ENCODE measurements at places on chromosomes 16 and 17.

DNA sequence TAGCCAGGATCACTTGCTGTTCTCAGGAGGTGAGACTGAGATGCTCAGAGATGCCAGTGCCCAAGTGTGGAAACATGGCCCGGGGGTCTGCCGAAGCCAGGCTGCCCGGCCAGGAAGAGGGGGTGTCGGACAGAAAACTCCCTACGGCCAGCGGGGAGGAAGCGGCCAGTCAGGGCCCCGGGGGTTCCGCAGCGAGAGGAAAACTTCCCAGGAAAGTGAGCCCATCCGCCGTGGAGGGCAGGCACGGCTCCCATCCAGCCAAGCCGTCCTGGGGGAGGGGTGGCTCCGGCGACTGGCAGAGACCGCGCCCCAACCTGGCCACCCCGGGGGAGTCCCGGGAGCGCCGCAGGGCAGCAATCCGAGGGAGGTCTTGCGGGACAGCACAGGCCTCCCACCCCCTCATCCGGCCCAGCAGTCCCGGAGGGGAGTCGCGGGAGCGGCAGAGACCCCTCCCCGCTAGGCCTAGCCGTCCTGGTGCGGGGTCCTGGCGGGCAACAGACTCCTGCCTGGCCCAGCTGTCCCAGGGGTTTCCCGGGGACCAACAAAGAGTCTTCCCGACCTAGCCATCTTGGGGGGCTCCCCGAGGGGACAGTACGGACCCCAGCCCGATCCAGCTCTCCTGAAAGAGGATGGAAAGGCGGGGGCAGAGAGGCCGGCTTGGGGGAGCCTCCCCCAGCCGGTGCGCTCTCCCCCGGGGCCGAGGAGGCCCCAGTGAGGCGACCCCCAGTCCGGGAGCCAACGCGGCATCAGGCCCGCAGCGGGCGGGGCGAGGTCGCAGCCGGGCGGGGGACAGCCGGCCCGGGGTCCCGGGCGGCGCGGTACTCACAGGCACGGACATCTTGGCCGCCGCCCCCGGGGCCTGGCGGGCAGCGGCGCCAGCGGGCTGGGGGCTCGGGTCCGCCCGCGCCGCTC is 13.8 kb upstream of the BCAR1 start:
- peak; percentile 29 for DNase-seq

DNA sequence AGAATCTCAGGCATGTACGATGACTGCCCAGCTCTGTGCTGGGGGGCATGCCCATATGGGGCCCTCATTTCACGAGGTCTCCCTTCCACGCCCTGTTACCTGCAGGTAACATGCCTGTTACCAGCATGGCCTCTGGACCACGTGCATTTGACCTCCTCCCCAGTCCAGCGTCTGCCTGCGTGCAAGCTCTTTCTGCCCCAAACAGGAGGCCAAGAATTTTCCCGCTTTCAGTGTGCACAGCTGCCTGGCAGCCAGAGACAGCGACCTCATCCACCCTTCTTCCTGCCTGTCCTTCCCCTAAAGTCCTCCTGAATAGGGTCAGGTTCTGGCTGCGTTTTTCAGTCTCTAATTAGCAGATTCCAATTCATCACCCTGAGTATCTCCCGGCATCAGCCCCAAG is 306.5 kb upstream of the ZFHX3 start:
- DNase-seq: no peak

- no peak for DNase-seq
Measured at GRCh38 chr16:10969615-10970014, 25.3 kb downstream of the CLEC16A start.

- DNase-seq: peak; percentile 56
Measured at GRCh38 chr17:76370261-76370993, 14.0 kb upstream of the SPHK1 start.

GRCh38 chr17:47204722-47205418 is 4.3 kb upstream of the MYL4 start:
- DNase-seq: no peak

- no peak for DNase-seq
Measured at GRCh38 chr16:17780181-17780580, 309.4 kb upstream of the XYLT1 start.

DNA sequence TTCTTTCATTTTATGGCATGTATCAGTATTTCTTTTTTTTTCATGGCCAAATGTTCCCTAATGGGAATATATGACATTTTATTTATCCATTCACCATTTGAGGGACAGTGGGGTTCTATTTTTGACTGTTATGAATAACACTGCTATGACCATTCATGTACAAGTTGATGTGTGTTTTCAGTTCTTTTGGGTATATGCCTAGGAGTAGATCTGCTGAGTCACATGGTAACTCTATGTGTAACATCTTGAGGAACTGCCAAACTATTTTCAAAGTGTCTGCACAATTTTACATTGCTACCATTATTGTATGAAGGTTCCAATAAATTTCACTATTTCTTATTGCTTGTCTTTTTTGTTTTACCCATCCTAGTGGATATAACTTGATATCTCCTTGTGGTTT is 223.0 kb downstream of the TANC2 start:
- DNase-seq: no peak

DNA sequence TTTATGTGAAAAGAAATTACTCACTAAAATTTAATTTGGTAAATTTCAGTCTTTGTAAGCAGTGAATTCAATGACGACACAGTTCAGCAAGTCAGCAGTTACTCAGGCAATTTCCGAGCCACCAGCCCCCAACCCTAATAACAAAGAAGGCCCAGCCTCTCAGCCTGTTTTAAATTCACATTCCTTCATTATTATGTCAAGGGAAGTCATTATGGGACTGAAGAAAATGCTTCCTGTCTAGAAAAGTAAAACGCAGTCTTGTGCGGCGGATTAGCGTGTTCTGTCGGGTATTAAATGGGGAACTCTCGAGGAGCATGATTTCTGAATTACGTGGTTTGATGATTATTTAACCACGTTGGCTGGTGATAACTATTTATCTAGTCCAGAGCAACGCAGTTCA is 177.6 kb downstream of the AIPL1 start:
- no peak for DNase-seq

- peak; percentile 92 for DNase-seq
Measured at GRCh38 chr17:78736526-78737079, 45.5 kb downstream of the CYTH1 start.

DNA sequence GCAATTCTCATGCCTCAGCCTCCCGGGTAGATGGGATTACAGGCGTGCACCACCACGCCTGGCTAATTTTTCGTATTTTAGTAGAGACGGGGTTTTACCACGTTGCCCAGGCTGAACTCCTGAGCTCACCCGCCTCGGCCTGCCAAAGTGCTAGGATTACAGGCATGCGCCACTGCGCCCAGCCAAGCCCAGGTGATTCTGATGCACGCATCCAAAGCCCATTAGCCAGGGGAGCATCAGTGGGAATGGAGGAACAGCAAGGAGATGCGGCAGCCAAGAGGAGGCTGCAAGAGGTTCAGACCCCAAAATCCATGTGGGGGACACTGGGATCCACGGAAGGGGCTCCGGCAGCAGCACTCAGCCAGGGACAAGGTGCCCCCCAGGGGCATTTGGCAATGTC is 12.1 kb downstream of the ATP2A3 start:
- DNase-seq: no peak

- DNase-seq: no peak
Measured at GRCh38 chr16:55426865-55427484, 52.0 kb upstream of the MMP2 start.

GRCh38 chr16:11156401-11156800 is 99.6 kb downstream of the SOCS1 start:
- no peak for DNase-seq

GRCh38 chr16:5446623-5447240 is 349.1 kb upstream of the EEF2KMT start:
- DNase-seq: no peak

- peak; percentile 19 for DNase-seq
Measured at GRCh38 chr17:51850201-51850600, 308.3 kb downstream of the CA10 start.

GRCh38 chr16:72188541-72188940 is 16.6 kb upstream of the PMFBP1 start:
- no peak for DNase-seq

DNA sequence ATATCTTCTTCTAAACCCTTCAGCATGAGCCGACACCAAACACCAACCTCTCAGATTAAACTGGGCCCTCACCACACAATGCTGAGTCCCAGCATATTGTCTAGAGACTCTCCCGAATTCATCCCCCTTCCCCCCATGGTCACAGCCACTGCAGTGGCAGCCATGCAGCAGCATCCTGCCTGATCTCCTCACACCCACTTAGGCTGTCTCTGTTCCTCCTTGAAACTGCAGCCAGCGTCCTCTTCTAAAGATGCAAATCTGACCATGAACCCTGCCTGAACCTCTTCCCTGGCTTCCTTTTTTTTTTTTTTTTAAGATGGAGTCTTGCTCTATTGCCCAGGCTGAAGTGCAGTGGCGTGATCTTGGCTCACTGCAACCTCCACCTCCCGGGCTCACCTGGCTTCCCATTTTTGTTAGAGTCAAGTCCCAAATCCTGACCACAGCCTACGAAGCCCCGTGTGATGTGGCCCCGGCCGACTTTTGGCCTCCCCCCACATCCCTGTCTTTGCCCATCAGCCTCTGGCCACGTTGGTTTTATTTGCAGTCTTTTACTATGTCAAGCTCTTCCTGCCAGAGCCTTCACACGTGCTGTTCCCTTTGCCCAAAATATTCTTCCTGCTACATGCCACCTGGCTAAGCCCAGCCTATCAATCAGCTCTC is 2.8 kb downstream of the FA2H start:
- DNase-seq: no peak

- no peak for DNase-seq
Measured at GRCh38 chr16:28092721-28093384, 29.3 kb upstream of the GSG1L start.

GRCh38 chr16:2026461-2027023 is at the start of gene NHERF2:
Gene NHERF2, plus strand, starts transcription at chr16:2026902. Its CDS starts 104 bp downstream, at chr16:2027006.
- no peak for DNase-seq

- DNase-seq: no peak
Measured at GRCh38 chr17:1590747-1591473, 28.3 kb upstream of the PITPNA start.

DNA sequence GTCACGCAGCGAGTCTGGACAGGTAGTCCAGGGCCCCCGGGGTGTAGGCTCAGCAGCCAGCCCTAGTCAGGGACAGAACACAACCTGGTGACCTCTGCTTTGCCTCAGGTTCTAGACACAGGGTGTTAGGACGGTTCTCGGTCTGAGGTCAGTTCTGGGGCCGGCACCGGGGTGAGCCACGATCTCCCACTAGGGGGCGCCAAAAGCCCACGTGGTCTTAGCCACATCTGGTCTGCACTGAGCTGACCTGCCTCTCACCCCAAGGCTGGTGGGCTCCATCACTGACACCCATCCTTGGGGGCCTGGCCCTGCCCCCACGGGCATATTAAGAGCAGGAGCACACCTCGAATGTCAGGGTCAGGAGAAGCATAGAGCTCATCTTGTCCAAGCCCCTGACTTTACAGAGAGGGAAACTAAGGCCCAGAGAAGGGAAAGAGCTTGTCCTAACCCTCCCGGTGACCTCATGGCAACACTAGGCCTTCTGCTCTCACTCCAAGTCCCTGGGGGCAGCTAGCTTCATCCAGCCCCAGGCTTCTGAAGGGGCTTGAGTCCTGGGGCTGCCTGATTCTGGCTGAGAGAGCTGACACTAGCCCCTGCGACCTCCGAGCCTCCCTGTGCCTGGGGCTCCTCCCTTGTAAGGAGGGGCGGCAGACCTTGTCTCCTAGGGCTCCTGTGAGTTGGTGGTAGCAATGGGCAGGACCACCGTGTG is 9.0 kb downstream of the SLC5A10 start:
- peak; percentile 70 for DNase-seq

Measured in HT-29 (cell line).